ENCODE measurements at places on chromosomes 16 and 17.

GRCh38 chr16:89574681-89575246 is 794 bp upstream of the CPNE7 start:
- DNase-seq = no peak

DNA sequence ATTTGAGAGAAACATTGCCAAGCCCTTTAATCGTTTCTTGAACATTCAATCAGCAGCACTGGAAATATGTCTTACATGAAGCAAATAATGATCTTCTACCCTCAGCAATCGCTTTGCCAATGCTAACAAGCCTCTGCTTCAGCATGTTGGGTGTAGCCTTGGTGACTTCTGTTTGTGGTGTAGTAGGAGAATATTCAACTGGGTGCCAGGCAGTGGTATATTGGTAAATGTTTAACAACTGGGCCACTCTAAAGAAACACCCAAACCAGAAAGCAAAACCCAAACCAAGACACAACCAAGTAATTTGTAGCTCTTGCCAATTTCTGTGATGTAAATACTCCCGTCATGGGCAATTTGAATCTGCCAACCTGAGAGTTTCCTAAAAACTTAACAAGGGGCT is 9.7 kb downstream of the CDH13 start:
- DNase-seq = no peak

DNA sequence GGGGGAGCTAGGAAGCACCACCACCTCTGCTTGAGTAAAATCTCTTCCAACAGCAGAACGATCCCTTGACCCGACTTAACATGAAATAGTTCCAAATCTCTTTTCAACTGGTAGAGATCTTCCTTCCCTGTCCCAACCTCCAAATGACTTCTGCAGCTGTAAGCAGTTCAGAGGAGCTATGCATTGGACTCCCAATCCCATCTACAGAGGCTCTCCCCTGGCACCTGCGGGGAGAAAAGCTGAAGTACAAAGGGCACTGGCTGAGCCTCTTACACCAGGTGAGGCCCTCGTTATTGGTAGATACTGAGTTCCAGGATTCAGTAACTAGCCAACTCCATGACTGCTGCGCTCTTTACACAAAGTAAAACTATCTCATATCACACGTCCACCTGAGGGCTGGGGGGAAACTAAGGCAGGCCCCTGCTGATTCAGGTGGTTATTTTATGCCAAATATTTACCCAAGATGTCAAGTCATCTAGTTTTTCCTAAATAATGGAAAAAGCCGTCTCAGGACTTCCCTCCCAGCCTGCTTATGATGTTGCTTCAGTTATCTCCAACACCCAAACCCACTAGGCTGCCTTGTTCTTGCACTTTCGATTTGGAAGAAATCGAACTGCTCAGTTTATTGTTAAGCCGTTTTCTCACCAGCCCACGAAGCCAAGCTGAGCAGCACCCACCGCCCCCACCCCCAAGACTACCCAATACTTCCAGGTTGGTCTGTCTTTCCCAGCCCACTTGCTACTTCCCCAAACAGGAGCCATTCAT is 3.2 kb downstream of the ACTG1 start:
- no peak for DNase-seq

DNA sequence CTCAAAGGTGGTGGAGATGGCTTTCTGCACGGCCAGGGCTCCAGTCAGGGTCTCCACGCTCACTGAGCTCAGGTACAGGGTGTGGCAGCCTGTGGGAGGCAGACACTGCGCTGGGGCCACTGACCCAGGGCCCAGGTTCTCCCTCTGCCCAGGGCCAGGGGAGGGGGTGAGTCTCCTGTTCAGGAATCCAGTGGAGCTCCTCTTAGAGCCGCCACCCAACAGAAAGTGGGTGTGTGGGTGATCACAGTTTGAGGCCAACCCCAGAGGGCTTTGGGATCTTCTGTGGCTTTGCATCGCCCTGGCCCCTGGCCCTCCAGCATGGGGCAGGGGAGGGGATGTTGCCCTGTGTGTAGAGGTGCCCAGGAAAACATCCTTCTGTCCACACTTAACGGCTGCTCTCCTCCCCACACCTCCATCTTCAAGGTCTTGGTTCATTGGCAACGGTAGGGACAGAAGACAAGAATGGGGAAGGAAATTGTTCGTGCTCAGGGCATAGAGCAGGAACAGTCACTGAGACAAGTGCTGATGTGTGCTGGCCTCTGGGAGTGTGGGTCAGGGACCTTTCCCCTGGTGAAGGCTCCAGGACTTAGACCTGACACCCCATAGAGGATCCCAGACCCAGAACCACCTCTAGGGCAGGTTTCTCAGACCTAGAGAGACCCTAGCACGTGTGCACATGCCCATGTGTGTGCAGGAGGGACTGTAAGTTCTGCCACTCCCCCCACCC is 21.5 kb downstream of the TNS4 start:
- no peak for DNase-seq

DNA sequence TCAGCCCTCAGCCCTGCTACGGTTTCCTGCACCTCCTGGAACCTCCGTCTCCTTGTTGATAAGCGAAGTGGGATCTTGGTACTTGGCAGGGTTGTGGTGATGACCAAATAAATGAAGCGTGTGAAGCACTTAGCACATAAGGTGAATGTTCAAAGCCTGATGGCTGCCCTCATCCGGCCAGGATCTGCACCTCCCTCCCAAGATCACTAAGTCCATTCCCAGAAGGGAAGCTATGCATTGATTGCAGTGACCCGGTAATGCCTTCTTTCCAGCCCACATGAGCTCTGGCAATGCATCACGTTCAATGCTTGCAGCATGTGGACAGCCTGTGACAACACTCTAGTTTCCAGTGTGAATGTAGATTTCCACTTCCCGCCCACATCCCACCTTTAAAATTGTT is 24.9 kb upstream of the RHOT1 start:
- no peak for DNase-seq

- peak; percentile 78 for DNase-seq
These were observed 1.9 kb downstream of the PHF12 start for GRCh38 chr17:28949185-28950016.

DNA sequence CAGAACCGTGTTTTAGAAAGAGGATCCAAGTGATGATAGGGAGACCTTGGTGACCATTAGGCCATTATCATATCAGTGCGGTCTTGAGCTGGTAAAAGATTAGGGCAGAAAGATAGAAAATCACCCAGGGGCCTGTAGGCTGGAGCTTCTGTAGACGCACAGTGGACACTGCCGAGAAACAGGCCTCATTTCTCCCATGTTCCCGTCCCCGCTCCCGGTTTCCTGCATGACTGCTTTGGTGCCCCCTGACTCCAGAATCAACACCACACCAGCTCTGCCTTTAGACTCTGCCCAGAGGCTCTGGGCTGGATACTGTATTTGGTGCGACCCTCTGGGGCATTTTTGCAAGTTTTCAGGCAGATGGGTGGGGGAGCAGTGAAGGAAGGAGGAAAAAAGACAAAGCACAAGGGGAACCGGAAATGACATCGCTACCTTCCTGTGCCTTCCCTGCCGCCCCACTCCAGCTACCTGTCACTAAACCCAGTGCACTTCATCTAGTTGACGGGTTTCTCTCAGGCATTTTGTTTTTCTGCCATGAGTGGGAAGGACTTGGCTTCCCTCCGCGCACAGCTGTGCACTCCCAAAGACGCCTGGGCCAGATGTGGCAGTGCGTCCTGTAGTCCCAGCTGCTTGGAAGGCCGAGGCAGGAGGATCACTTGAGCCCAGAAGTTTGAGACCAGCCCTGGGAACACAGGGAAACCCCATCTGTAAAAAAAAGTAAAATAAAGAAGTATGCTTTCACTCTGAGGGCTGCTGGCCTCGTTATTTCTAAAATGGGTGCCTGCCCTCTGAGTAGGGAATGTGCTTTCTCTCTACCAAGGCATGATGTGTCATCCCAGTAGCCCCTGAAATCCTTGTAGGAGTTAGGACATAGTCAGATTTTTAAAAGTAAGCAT is 214.1 kb downstream of the RPTOR start:
- DNase-seq = peak; percentile 51

DNA sequence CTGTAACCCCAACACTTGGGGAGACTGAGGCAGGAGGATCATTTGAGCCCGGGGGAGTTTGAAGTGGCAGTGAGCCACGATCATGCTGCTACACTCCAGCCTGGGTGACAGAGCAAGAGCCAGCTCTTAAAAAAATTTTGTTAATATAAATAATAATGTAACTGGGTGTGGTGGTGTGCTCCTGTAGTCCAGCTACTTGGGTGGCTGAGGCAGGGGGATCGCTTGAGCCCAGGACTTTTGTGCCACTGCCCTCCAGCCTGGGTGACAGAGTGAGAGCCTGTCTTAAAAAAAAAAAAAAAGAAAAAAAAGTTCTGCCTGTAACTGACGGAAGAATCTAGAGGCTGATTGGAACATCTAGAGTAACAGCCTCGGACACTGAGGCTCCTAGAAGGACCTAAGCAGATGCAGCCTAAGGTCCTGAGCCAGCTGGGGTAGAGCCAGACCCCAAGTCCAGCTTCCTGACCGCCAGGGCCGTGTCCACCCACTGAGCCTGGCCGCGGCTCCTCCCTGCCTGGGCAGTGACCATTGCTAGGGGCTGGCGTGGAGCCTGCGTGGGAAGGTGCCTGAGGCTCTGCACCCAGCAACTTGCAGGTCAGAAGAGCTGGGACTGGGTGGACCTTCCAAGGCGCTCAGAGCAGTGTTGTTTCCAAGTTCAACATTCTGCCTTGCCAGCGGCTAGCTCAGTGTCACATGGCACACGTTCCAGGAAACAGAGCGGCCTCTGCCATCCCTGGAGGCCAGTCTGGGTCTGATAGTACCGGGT is 209.4 kb upstream of the CIBAR2 start:
- peak; percentile 93 for DNase-seq

DNA sequence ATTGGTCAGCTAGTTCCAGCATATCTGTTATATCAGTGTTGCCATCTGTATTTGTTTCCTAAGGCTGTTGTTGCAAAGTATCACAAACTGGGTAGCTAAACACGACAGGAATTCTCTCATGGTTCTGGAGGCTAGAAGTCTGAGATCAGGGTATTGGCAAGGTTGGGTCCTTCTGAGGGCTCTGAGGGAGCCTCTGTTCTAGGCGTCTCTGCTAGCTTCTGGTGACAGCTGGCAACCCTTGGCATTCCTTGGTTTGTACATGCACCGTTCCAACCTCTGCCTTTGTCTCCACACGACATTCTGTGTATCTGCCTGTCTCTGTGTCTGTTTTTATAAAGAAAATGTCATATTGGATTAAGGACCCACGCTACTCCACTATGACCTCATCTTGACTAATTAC is 219.9 kb upstream of the NLRP1 start:
- DNase-seq = no peak

DNA sequence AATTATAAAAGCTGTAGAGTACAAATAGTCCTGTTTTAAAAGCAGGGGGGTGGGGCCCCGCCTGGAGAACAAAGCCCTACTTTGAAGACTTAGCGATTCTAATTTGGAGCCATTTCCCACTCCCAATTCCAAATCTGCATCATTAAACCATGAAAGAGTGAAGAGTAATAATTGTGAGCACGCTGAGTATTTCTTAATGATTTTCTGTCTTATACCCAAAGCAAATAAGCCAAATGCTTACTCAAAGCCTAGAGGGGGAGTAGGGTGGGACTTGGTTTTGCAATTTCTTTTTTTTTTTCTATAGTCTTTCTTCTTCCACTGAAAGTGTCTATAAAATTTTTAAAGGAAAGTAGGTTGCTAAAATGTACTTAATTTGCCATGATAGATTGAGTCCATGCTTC is 470.1 kb downstream of the TOX3 start:
- DNase-seq = no peak

DNA sequence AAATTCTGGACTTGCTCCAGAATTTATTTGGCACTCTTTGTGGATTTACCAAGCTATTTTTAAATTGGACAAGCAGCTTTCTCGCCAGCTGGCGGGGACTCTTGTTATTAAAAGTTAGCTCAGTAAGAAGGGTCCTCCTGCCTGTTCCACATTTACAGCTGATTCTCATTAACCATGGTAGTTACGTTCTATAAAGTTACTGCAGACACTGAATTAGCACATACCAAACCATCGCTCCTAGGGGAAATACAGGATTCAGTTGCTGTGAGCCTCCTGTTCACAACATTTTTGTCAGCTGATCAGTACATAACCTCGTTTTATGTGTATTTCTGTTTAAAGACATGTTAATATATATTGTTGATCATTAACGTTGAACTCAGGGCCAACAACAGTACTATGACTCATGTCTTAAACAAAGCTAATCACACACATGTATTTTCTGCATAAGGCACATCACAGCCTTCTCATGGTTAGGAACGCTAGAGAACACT is 4.2 kb downstream of the LDAF1 start:
- DNase-seq = no peak

DNA sequence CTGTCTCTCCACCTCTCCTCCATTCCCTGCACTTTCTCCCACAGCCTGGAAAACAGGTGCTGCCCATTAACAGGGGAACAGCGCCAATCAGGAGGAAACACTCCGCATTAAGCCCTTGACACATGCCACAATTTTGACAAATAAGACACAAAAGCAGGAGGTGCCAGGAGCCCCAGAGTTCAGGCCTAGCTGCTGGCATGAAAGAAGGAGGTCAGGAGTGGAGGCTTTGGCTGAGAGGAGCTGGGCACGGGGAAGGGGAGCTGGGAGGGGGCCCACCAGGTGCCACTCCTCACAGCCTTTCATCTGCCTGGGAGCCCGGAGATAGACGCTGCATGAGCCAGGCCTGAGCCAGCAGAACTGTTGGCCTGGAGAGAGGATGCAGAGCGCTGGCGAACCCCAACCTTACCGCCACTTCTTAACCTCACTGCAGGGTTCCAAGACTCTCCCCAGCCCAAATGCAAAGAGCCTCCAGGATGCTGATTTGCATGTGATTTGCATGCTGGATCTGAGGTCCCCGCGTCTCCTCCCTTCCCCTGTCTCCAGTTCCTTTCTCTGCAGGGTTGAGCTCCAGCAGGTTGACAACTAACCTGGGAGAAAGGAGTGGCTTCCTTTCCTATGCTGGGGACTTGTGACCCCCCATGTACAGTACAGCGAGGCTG is 139.8 kb upstream of the SDK2 start:
- no peak for DNase-seq

GRCh38 chr17:44877121-44877520 is 22.1 kb downstream of the EFTUD2 start:
- DNase-seq = no peak

- DNase-seq = no peak
These were observed 83.6 kb downstream of the IRF8 start for GRCh38 chr16:85982563-85982939.

DNA sequence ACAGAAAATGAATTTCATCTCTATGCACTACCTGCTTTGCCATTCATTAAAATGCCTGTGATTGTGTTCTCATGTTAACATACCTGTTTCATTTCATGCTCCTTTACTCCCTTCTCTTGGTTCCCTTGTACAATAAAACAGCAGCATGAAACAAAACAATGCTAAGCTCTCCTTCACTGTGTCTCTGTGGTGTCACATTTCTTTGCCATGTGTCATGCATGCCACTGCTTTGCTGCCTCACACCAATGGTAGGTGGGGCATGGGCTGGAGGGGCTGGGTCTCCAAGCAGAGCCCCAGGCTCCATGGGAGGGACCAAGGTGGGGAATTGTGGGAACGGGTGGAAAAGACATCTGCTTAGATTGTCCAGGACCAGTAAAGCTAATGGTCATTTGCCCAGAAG is 83.6 kb downstream of the RGS9 start:
- no peak for DNase-seq

Measured in left hindlimb (tissue), 1 donor.